NCI-H1436 (cell line): ENCODE measurements at places on chromosomes 12 and 14.

DNA sequence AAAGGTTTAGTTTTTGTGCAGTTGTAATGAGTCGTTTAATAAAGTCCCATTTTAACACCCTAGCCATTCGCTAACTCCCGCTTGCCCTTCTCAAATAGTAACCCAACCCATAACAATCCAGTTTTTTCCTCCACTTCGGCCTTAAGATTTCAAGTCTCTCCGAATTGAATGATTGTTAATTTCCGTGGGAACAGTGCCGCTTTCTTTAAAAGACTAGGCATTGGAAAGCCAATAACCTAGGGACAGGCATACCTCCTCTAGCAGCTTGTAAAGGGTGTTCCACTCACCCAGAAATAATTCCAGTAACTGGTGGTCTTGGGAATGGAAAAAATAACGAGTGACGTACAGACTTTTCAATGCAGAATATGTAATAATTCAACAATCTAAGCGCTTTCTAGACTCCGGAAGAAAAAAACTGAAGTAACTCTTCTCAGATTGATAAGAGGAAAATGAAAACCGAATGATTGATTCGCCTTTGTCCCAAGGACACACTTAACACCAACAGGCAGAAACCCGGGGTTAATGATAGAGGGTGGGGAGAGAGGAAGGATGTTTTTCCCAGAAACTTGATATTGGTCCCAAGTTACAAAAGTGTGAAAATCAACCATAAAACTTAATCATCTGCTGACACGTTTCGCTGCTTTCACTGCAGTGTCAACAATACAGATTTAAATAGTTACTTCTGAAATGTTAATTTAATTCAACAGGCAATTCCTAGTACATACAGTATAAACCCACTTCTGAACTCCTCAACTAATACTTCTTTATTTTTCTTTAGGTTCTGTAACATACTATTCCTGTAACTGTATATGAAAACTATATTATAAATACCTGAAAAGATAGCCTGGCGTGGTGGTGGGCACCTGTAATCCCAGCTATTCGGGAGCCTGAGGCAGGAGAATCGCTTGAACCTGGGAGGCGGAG lies 1.0 kb upstream of the SINHCAF start:
- no peak for DNase-seq

DNA sequence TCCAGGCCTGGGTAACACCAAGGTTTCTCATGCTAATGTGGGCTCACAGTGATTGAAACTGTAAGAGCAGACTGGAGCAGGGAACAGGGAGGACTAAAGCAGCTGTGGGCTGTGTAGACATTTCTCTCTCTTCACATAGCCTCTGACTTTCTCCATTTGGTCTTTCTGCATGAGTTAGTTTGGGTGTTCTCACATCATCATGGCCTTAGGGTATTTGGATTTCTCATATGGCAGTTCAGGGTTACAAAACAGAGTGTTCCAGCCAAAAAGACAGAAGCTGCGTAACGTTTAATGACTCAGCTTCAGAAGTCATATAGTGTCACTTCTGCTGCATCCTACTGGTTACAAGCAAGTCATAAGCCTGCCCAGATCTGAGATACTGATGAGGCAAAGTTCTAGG lies 52.0 kb upstream of the OSBPL8 start:
- no peak for DNase-seq

DNA sequence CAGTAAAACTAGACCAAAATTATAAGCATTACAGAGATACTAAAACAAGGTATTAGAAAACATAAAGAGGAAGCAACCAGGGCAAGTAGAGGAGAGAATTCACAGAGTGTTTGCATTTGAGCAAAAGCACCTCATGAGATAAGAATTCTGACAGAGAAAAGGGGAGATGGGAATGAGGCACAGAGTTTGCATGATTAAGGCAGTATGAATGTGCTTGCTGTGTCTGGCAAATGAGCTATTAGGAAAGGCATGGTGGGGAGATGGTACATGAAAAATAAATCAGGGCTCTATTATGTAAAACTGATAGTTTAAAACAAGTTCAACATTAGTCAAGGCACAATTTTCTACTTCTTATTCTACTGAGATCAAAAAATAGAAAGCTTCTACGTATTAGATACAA lies 23.1 kb downstream of the GARIN6 start:
- no peak for DNase-seq

GRCh38 chr12:18054925-18055619 lies 34.9 kb downstream of the RERGL start:
- no peak for DNase-seq

GRCh38 chr14:39322807-39323206 lies 89.1 kb downstream of the MIA2 start:
- DNase-seq, result no peak
